ENCODE measurements at places on chromosomes 5 and 9. TPM values are rescaled to one million over a fixed set of nuclear protein-coding genes. Genes with fewer than 3 reads are reported as not detected.

DNA sequence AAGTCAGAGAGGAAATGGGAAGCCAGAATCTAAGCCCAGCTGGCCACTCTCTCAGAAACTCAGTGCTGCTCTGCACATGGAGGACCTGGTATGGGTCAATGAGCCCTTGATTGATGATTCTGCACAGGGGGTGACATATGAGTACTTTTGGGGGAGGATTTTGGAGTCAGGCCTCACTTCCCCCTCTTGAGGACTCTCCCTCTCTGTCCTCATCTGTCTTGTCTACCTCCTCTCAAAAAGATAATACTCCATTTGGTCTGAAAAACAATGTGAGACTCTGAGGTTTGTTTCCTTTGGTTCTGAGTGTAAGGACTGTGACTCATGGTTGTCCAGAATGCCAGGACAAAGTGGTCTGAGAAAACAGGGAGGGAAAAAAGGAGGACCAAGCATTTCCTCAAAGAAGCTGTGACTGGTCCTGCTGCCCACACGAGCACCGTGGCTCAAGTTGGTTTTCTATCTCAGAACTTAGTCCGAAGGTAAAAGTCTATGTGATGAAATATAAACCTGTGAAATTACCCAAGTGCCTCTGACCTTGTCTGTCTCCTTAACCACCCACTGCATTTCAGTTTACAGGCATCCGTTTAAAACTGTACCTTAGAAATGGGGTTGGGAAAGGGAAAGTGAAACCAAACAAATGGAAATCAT is 11.1 kb downstream of the TTC39B start:
- H3K27me3 ChIP-seq: no peaks in the 10 kb centered on the region
- no peaks in the 10 kb centered on the region for H3K36me3 ChIP-seq
- H3K4me1 ChIP-seq: peaks cover 2% of the 10 kb centered on the region
- DNase-seq: no peak
- H3K4me3 ChIP-seq: peak overlapping the region; percentile 74
- H3K27ac ChIP-seq: peak overlapping the region; percentile 88

DNA sequence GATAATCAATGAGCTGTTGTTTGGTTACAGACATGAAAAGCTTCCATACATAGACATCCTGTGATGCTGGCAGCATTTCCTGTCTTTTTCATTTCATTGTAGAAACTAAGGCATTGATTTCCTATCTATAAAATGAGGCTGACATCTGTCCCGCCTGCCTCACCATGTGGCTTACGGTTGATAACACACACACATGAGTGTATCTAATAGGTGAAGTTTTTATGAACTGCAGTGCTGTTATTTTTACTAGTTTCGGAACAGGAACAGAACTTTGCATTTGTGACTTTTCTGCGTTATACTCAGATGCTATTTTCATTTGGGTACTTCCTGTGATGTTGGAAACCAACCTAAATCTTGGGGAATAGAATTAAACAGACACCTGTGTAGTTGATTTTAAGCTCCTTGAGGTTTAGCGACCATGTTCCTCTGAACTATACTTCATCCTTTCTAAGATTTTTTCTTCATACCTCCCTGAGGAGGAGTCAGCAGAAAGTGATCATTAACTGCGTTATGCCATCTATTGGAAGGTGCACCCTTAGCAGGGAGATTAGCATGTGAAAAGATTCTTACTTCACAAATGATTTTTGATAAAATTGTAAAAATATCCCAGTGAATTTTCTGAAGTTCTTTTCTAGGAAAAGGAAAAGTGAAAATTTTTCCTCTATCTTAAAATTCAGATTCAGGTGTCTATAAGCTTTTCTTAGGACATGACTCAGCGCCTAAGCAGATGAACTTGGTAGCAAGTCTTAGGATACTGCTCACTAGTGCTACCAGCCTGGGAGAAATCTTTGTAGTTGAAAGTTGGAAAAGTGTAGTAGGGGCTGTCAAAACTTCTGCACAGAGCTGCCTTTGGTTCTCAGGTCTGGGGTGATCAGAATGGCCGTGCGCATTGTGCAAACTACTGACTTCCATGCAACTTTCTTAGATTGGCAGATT is 134.5 kb downstream of the TRIO start:
- peaks cover 11% of the 10 kb centered on the region for H3K4me1 ChIP-seq
- H3K27me3 ChIP-seq: no peaks in the 10 kb centered on the region
- H3K4me3 ChIP-seq: no peak overlapping the region
- peaks cover 9% of the 10 kb centered on the region for H3K36me3 ChIP-seq

DNA sequence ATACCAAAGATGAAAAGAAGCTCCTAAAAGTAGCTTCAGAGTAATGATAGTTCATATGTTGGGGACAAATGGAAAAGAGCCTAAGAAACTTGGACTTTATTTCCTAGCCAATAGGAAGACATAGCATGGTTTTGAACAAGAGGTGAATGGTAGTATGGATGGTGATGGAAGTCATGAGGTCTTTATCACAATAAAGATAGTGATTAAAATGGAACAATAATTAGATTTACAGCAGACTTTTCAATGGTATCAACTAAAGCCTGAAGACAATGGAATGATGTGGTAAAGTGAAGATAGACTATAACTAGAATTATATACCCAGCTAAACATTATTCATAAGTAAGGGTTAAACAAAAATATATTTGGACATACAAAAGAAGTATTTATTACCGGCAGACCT is 131.2 kb downstream of the RAB3C start:
- no peaks in the 10 kb centered on the region for H3K36me3 ChIP-seq
- H3K27me3 ChIP-seq: no peaks in the 10 kb centered on the region
- H3K4me3 ChIP-seq: no peak overlapping the region
- no peak overlapping the region for H3K27ac ChIP-seq
- H3K4me1 ChIP-seq: no peaks in the 10 kb centered on the region
- DNase-seq: no peak

DNA sequence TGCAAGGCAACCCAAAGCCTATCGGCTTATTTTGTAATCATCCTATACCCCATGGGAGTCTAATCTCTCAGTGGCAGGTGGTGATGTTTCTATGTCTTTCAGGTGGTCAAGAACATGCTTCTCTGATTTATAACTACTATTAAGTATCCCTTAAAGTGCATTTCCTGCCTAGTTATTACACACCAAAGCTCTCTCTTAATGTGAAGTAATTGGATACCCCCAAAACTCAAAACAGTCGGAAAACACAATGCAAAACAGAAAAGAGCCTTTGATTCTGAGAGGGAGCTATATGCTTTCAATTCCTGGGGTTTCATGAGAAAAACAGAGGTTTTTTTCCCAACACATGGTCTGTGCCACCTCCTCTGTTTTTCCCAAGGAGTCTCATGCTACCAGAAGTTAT is 416.4 kb downstream of the CSNK1G3 start:
- no peak for DNase-seq
- H3K4me1 ChIP-seq: no peaks in the 10 kb centered on the region
- H3K27ac ChIP-seq: no peak overlapping the region
- no peaks in the 10 kb centered on the region for H3K36me3 ChIP-seq
- H3K4me3 ChIP-seq: no peak overlapping the region
- H3K27me3 ChIP-seq: no peaks in the 10 kb centered on the region

- H3K4me3 ChIP-seq: no peak overlapping the region
- H3K27ac ChIP-seq: peak overlapping the region; percentile 42
- no peaks in the 10 kb centered on the region for H3K27me3 ChIP-seq
Observed at GRCh38 chr9:115034801-115035200, 83.2 kb downstream of the TNC start.

- no peak overlapping the region for H3K27ac ChIP-seq
- H3K4me3 ChIP-seq: no peak overlapping the region
- no peaks in the 10 kb centered on the region for H3K36me3 ChIP-seq
Observed at GRCh38 chr9:134390947-134391318, 64.7 kb downstream of the RXRA start.

GRCh38 chr9:131478421-131478868 is 24.3 kb upstream of the POMT1 start:
- no peak overlapping the region for H3K27ac ChIP-seq
- H3K4me1 ChIP-seq: no peaks in the 10 kb centered on the region
- H3K27me3 ChIP-seq: no peaks in the 10 kb centered on the region
- H3K36me3 ChIP-seq: peaks cover 10% of the 10 kb centered on the region

DNA sequence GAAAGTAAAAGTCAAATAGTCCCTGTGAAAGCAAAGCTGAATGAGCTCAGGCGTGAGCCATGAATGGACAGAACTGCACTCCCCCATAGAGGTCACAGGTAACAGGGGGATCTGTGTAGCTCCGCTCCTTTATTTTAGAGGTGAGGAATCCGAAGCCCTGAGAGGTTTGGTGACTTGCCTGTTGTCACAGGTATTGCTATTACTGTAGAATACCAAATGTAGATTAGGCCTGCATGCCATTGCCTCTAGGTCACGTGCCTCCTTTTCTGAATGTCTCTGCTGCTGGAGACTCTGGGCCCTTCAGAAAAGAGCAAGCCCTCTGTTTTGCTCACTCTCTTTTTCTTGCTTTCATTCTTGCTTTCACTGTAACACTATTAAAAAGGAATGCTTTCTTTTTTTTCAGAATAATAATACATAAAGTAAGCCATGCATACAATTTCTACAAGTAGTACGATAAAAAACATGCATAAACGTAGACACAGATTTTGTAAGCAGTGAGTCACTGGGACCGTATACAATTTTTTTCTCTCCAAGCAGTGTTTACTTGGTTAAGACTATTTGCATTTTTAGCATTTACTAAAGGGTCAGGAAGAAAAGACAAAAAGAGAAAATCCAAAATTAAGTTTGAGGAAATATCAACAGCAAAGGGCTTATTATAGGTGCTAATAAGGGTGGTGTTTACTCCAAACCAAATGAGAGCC is 568.7 kb upstream of the ADAMTS16 start:
- no peaks in the 10 kb centered on the region for H3K4me1 ChIP-seq
- no peak for DNase-seq
- H3K4me3 ChIP-seq: no peak overlapping the region

DNA sequence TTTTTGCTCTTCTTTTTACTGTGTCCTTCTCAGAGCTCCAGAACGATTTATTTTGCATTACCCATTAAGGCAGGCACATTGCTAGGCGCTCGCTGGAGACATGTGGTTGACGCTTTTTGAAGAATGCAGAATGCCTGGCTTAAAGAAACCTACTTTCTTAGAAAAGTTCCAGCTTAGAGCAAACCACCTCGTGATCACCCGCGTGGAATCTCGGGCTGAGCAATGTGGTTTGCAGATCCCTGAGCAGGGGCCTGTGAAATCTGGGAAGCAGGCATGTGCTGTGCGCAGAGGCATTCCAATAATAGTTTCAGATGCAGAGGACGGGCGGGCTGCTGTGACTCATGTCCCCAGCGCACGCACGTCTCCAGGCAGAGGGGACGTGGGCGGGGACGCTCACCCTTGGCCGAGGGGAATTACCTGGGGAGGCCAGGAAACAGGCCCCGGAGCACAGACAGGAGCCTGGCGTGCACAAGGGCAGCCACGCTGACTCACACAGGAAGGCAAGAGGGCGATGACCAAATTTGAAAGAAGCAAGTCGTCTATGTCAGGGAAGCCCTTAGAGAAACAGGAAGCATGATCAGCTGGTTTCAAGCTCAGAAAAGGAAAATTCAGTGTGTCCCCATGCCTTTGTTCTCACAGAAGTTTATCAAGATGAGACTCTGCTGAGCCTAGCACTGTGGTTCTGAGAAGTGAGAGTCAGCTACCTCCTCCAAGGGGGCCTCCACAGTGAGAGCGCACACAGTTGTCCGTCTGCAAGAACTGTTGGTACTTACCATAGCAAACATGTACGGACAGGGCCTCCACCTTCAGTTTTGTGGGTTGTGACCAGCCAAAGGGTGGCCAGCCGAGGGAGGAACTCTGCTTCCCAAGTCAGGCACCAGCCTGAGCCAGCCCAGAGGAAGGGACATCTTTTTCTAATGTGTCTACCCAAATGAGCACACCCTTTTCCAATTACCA is 218.6 kb downstream of the PIK3R1 start:
- H3K27ac ChIP-seq: peak overlapping the region; percentile 95
- no peaks in the 10 kb centered on the region for H3K27me3 ChIP-seq
- H3K4me3 ChIP-seq: no peak overlapping the region
- DNase-seq: peak; percentile 93
- no peaks in the 10 kb centered on the region for H3K4me1 ChIP-seq

DNA sequence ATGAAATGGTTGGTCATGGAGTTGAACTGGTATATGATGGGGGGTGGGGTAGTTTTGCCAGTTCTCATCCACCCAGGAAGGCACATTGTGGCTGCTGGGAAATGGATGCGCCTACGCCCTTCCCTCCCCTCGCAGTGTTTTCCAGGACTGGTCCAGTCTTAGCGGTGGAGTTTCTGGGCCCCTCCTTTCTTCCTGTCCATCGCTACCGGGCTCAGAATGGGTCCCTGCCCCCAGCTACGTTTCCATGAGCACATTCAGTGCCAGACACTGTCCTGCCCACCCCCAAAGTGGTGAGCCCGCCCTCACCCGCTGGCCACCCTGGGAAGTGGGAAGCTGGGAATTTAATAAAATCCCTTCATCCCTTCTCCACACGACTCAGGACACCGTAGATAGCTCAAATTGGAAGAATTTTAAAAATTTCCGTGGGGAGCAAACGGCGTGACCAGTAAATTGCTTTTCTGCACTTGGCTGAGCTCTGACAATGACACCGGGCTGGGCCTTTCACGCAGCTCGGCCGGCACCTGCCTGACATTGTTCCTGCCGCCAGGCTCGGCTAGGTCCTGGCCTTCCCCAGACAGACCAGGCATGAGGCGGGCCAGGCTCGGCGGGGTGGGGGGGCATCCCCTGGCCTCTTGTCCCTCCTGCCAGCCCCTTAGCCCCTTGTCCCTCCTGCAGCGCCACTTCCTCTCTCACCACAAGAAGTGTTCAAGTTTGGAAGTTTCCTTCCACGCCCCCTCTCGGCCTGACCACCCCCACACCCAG is 3.6 kb downstream of the FGF18 start:
- no peaks in the 10 kb centered on the region for H3K36me3 ChIP-seq
- H3K4me1 ChIP-seq: no peaks in the 10 kb centered on the region
- DNase-seq: no peak
- no peak overlapping the region for H3K4me3 ChIP-seq
- H3K27me3 ChIP-seq: no peaks in the 10 kb centered on the region

GRCh38 chr9:38027714-38028113 is 41.3 kb downstream of the SHB start:
- H3K36me3 ChIP-seq: no peaks in the 10 kb centered on the region
- no peak for DNase-seq
- no peaks in the 10 kb centered on the region for H3K27me3 ChIP-seq
- H3K4me3 ChIP-seq: no peak overlapping the region

- no peak overlapping the region for H3K4me3 ChIP-seq
- no peak for DNase-seq
- no peak overlapping the region for H3K27ac ChIP-seq
Observed at GRCh38 chr9:4691795-4692194, 12.4 kb downstream of the CDC37L1 start.

Gene ADAMTS19
- total RNA-seq: 0.30 TPM

Gene PHF2
- 29.2 TPM for total RNA-seq

Gene FGFR4
- 0.23 TPM for total RNA-seq

Gene SPINK5
- total RNA-seq: 0.42 TPM
